H9 (cell line): ENCODE measurements at places on chromosomes 2 and 18. TPM values are rescaled to one million over a fixed set of nuclear protein-coding genes. Genes with fewer than 3 reads are reported as not detected.
A peak's percentile ranks its signal among the peaks of the same experiment; 100 is the strongest.

GRCh38 chr2:75592888-75593287 is 32.1 kb upstream of the EVA1A start:
- DNase-seq, result no peak

- DNase-seq, result no peak
Observed at GRCh38 chr2:227095346-227095745, 68.7 kb downstream of the COL4A4 start.

GRCh38 chr2:176187899-176188773 is at the start of gene HOXD1:
HOXD1 (plus strand) TSS chr2:176188668; CDS start chr2:176188802, 134 bp downstream.
- peak; percentile 81 for DNase-seq

- DNase-seq, result no peak
Observed at GRCh38 chr2:18787726-18788125, 198.4 kb upstream of the NT5C1B start.

GRCh38 chr2:88692187-88692586 is 714 bp downstream of the RPIA start:
- peak; percentile 33 for DNase-seq

GRCh38 chr2:32678825-32679224 is 51.0 kb downstream of the TTC27 start:
- DNase-seq, result no peak

GRCh38 chr2:152369176-152369860 is 34.3 kb downstream of the FMNL2 start:
- no peak for DNase-seq

Gene GBX2
- total RNA-seq, result 0.31 and 0.46 TPM in 2 replicates

Gene GNLY
- total RNA-seq, result not detected in 2 replicates

Gene NT5C1B
- not detected in 2 replicates for total RNA-seq

Gene RPRM
- total RNA-seq, result 38.4 and 41.3 TPM in 2 replicates

Gene ASTL
- 0.72 and 0.81 TPM in 2 replicates for total RNA-seq
